ENCODE measurements at places on chromosomes 1 and 21.

- no peak for DNase-seq
Observed at GRCh38 chr1:116365353-116365780, 7.7 kb upstream of the ATP1A1 start.

GRCh38 chr1:5223206-5223605 is 568.8 kb downstream of the AJAP1 start:
- DNase-seq: no peak

DNA sequence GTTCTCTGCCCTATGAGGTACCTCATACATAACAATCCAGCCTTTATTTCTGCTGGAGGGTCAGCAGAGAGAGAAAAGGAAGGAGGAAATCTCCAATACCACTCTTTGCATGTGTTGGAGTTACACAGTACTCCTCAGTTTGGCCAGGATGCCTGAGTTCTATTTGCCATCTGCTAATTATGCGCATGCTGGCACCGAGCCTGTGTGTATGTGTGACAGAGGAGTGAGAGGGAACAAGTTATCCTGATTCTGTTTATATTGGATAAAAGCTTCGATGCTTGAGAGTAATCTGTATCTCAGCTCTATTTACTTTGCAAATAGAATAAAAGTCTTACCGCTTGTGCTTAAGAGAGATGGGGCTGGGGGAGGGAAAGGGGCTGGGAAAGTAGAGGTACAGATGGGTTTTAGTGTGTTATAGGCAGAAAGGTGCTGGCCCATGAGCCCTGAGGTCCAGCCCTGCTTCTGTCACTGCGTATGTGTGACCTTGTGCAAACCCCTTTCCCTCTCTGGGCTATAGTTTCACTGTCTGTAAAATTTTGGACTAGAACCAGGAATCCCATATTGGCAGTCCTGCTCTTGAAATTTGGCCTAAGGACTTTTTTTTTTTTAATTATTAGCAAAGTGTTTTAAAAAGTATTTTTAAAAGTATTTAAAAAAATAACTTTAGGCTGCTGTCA is 54.5 kb upstream of the PLXNA2 start:
- peak; percentile 89 for DNase-seq

- DNase-seq: peak; percentile 62
Observed at GRCh38 chr1:164719676-164720439, 160.9 kb downstream of the PBX1 start.

- no peak for DNase-seq
Observed at GRCh38 chr21:17045214-17045853, 467.5 kb upstream of the CXADR start.

GRCh38 chr1:211524521-211524920 is 32.6 kb upstream of the RD3 start:
- DNase-seq: no peak

GRCh38 chr1:244302876-244303609 is 148.7 kb downstream of the ADSS2 start:
- no peak for DNase-seq

GRCh38 chr1:3785456-3786157 is 10.7 kb downstream of the LRRC47 start:
- no peak for DNase-seq

GRCh38 chr1:31428436-31429221 is 15.6 kb downstream of the SERINC2 start:
- DNase-seq: no peak

GRCh38 chr21:25640943-25641292 is 1.9 kb downstream of the JAM2 start:
- no peak for DNase-seq

GRCh38 chr1:246786606-246787238 is 62.5 kb downstream of the SCCPDH start:
- no peak for DNase-seq

DNA sequence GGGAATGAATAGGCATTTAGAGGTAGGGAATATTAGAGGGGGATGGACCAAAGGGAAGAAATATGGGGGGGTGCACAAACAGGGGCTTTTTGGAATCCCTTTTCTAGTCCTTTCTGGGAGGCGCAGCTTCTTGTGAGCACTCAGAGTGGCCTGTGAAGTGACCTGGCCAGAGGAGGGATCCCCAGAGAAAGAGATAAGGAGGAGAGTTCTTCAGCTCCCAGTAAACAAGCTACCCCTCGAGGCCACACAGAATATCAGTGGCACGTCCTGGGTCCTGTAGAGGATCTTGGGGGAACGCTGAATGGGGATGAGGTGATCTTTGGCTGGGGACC is 19.4 kb downstream of the VANGL2 start:
- no peak for DNase-seq

DNA sequence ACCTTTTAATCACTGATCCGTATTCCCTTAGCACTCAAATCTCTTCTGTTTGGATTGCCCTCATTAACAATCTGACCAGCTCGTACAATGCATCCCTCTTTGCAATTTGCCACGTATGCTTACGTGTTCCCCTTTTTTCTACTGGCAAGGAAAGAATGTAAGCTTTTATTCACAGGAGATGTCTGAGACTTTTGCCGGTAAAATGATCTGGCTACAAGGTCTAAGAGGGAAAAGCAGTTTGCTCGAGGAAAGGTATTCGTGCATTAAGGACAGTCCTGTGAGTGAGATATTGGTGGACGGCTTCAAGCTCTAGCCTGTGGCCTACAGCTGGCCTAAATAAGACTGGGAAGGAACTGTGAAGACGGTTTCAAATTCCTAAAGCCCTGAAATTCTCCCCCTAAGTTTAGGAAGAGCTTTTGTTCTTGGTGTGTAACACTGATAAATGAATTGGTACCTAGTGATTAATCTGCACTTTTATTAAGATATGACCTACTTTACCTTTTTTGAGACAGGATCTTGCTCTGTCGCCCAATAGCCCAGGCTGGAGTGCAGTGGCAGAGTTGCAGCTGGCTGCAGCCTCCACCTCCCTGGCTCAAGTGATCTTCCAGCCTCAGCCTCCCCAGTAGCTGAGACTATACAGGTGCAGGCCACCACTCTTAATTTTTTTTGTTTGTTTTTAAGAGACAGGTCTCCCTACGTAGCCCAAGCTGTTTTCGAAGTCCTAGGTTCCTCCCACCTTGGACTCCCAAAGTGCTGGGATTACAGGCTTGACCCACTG is 895 bp upstream of the UBR4 start:
- no peak for DNase-seq

DNA sequence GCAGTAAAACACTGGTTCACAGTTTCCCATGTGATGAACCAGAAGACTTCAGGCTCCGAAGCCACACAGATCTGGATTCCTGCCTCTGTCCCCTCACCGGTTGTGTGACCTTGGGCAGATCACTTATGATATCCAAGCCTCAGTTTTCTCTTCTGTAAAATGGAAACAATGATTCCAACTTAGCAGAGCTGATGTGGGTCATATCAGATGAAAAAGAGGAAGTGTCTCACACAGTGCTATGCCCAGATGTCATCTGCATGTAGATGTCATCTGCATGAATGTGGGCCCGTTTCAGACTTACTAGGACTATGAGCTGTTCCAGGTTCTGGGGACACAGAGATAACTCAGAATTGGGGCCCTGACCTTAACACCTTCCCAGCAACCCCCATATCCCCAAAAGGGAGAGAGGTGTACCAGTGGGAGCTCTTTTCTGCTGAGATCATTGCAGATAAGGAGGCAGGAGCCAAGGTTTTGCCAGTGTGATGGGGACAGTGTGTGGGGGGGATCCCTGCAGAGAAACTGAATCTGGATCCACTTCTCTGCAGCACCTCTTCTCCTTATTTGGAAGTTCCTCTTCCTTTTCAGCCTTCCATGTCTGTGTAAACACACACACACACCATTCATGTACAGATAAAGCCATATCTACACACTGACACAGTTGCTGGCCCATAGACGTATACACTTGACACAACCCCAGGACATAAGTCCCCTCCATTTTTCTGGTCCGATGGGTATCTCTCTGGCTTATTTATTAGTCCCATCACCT is 5.0 kb upstream of the ADGRB2 start:
- no peak for DNase-seq

GRCh38 chr1:46041974-46042373 is 90.5 kb downstream of the PIK3R3 start:
- DNase-seq: no peak

DNA sequence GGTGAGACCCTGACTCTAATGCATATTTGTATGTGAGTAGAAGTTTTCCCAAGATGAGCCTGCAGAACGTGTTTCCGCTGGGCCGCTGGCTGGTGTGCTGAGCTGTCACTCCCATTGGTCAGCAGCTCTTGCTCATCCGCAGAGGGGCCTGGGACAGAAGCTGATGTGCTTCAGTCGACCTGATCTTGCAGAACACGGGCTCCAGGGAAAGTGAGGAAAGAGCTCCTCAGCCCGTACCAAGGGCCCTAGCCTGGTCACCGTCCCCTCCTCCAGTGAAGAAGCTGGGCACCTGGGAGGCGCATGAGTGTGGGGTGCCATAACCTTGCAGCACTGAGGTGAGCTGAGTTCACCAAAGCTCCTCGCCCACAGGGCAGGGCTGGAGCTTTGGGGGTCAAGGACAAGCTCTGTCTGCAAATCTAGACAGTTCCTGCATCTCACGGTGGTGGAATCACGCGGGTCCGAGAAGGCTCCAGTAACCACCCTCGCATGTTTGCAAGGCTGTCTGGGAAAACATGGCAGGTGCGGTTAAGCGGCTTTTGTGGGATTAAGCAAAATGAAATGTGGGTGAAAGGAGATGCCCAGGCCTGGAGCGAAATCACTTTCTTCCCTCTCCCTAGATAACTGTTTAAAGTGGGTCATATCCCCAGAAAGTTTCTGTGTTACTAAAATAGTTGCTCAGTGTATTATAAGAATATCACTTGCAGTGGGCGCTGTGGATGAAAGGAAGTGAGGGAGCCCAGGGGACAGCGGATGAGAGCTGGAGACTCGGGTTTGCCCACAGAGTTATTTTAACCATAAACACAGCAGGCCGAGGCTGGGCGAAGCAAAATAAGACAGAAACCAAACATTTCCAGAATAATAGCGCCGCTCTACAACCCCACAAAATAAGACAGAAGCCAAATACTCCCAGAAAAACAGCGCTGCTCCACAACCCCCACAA is 33.1 kb upstream of the LRRC3 start:
- DNase-seq: no peak

GRCh38 chr1:207423560-207424292 is 30.4 kb upstream of the CR2 start:
- DNase-seq: no peak

GRCh38 chr1:230863449-230863848 is 4.9 kb downstream of the C1orf198 start:
- DNase-seq: peak; percentile 88

DNA sequence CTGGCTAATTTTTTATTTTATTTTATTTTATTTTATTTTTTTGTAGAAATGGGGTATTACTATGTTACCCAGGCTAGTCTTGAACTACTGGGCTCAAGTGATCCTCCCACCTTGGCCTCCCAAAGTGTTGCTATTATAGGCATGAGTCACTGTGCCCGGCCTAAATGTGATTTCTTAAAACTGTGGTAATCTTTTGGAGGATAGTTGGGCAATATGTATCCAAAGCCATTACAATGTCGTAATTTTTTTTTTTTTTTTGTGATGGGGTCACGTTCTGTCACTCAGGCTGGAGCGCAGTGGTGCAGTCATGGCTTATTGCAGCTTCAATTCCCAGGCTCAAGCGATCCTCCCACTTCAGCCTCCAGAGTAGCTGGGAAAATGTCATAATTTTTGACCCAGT is 14.2 kb downstream of the ETV3L start:
- no peak for DNase-seq

DNA sequence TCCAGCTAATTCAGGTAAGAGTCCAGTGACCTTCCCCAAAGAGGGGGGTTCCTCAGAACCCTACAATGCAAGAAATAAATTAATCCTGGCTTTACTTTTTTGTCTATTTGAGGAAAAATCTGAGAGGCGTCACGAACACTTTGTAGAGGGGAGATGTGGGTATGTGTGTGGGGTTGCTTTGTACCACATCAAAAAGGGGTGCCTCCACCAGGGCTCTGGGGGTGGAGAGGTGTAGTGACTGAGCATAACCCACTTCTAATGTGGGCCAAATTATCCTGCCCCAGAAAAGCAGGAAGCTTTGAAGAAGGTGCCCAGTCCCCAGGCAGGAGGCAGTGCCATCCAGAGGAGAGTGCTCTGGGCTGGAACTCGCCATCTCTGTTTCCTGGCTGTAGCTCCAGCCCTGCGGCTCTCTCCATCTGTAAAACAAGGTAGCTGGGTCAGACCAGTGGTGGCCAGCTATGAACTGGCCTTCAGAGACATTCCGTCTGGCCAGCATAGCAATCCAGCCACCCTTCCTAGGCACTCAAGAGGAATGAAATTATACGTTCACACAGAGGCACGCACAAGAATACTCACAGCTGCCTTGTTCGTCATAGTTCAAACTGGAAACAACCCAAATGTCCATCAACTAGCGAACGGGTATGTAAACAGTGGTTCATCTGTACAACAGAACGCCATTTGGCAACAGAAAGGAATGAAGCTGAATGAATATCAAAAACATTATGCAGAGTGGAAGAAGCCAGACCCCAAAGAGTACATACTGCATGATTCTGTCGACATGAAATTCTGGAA is 45.4 kb upstream of the TNFRSF1B start:
- DNase-seq: no peak

DNA sequence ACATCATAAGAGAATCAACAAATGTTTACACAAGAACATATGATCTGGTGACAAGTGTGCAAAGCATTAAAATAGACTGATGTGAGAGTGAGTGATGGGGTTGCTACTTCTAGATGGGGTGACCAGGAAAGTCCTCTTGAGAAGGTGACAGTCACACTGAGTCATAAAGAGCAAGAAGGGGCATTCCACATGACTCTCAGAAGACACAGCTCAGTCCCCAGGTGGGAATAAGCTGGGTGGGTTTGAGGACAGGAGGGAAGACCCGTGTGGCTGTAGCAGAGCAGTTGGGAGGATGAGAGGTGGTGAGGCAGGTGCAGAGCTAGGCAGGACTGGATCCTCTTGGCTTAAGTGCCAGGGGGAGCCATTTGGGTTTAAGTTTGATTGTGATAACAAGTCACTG is 53.1 kb downstream of the TNR start:
- DNase-seq: no peak

DNA sequence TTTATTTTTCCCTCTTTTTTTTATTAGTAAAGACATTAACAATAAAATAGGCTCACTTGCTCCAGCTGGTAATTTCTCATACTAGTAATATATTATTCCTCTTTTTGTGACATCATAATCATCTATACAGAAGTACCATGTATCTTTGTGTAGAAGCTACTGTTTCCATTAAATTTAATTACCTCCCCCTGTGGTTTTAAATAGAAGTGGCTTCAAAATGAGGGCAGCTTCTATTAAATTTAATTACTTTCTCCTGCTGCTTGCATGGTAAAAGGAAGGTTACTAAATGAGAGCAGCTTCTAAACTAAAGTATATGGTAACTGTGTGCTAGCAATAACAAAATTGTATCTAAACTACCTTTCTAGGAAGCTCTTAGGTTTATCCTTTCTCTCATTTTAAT is 94.0 kb downstream of the DPYD start:
- no peak for DNase-seq
